ENCODE measurements at places on chromosomes 1 and 21. TPM values are rescaled to one million over a fixed set of nuclear protein-coding genes. Genes with fewer than 3 reads are reported as not detected.

DMBX1 gene
- not detected for total RNA-seq

ATP6V1G3 gene
- total RNA-seq = not detected

AMY1A gene
- total RNA-seq = not detected

EPHA2 gene
- total RNA-seq = 12.0 TPM

RNU1-3 gene
- 2,262 TPM for total RNA-seq

RHD gene
- not detected for total RNA-seq

E2F2 gene
- total RNA-seq = not detected

Measured in heart right ventricle (tissue), 16 donors.